Metanephros (tissue), 2 donors: ENCODE measurements at places on chromosomes 3 and 15. TPM values are rescaled to one million over a fixed set of nuclear protein-coding genes. Genes with fewer than 3 reads are reported as not detected.

FANCD2OS gene
- total RNA-seq = not detected

UCN2 gene
- 0.29 TPM for total RNA-seq

CRABP1 gene
- total RNA-seq = 13.6 TPM

ATP2B2 gene
- total RNA-seq = 1.6 TPM

SERINC4 gene
- total RNA-seq = 0.23 TPM

MCF2L2 gene
- 0.53 TPM for total RNA-seq

CD276 gene
- total RNA-seq = 112 TPM

SLC26A6 gene
- total RNA-seq = 25.6 TPM

GCNT3 gene
- 0.53 TPM for total RNA-seq

GPR15 gene
- not detected for total RNA-seq

CA12 gene
- 178 TPM for total RNA-seq

PLA2G4D gene
- not detected for total RNA-seq

BCHE gene
- total RNA-seq = 10.3 TPM

C3orf22 gene
- total RNA-seq = 0.12 TPM

NSUN3 gene
- 24.4 TPM for total RNA-seq

GOLGA6L25 gene
- not detected for total RNA-seq

DNASE1L3 gene
- total RNA-seq = 10.0 TPM
